Retinal pigment epithelial cell (primary cell): ENCODE measurements at places on chromosomes 7 and 10.

DNA sequence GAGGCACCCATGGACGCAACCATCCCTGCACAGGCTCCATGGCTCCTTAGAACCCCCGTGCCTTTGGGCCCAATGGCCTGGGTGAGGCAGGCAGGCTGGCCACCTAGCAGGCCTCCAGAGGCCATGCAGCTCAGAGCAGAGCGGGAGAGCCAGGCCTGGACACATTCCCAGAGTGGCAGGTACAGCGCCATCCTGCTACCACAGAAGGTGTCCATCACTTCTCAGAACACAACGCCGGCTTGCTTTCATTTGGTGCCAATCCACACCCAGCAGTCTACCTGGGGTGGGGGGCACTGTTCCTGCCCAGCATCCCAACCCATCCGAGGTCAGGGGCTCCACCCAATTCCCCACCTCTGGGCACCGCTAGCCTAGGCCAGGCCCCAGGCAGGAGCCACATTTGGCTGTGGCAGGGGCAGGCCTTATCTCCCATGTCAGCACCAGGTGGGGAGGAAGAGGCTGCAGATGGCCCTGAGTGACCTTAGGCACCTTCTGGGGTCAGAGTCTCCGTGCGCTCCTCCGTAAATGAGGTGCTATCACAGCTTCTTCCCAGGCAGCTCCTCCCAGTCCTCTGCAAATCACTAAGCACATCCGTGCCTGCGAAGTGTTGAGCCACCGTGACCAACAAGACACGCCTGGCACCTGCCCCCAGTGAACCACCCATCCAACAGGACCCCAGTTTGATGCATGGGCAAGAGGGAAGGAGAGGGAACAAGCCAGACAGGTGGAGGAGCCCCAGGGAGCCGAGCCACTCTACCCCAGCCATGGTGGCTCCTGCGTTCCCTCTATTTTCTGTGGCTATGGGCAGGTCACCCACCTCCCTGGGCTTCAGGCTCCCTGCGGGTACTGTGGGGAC is 14.2 kb downstream of the KCNH2 start:
- no peak for DNase-seq

- DNase-seq = peak; percentile 39
These were observed 213.7 kb downstream of the HTR7 start for GRCh38 chr10:90644165-90644564.

- DNase-seq = no peak
These were observed 88.5 kb downstream of the PPP1R17 start for GRCh38 chr7:31775556-31775955.

DNA sequence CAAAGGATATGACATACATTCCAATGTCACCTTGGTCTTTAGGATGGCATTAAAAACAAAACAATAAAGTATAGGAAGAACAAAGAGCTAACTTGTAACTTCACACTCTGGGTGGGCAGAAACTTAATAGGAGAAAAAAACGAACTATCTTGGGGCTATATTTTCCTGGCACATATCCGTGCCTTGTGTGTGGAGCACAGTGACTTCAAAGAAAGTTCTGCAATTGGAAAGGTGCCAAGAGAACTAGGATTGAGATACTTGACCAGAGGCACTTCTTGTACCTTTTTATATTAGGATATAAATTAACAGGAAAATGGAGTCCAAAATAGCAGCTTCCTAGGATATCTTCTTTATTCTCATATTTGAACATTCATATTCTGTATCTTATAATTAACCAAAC is 148.4 kb downstream of the SEMA3D start:
- DNase-seq = no peak

DNA sequence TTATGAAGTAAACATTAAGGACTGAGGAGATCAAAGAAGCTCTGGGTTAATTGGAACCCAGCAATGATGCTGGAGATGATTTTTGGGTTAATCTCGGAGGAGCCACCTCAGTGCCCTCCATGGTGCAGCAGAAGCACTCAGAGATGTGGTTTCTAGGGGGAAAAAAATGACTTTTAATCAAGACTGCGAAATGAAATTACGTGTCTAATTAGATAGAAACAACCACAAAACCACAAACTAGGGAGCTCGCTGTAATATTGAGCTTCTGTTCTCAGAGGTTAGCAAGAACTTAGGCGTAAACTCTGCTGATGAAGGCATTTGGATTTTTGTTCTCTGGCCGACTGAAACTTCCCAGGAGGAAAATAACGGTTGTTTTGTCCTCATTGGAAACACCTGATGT is 319.0 kb downstream of the GRID1 start:
- DNase-seq = no peak

DNA sequence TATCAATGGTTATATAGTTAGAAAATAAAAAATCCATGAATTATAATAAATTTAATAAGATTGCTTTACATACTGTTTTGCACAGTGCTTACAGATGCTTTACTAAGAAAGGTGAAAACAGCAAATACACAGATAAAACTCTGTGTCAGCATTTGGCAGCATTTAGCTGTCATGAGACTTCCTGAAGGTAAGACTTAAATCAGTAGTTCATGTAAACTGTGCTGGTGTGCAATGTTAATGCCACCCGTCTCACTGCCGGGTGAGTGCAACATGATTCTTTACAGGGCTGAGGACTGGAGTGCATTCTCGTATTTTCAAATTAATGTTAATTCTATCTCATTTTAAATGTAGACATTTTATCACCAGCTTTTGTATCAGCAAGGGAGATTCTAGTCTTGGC is 326.2 kb upstream of the POT1 start:
- no peak for DNase-seq

DNA sequence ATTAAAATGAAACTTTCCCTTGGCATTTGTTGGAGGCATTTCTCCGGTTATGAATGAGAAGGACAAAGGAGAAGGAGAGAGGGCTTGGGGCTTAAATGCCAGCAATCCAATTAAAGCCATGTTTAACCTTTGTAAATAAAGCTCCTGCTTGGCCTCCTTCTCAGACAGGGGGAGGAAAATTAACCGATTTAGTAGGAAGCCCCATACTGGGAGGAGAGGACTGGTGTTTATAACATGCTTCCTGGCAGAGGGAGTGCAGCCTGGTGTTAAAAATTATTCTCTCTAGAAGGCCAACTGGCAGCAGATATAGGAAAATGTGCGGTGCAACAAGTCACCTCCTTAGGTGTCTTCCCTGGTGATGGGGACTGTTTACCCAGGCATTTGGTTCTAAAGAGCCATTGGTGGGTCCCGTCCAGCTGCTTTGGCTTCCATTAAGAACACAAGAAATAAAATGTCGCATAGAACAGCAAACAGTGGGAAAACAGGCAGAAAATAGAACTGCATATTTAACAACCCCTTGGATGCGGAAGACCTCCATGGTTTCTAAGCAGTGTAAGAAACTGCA is 846.5 kb downstream of the TYW1 start:
- no peak for DNase-seq

DNA sequence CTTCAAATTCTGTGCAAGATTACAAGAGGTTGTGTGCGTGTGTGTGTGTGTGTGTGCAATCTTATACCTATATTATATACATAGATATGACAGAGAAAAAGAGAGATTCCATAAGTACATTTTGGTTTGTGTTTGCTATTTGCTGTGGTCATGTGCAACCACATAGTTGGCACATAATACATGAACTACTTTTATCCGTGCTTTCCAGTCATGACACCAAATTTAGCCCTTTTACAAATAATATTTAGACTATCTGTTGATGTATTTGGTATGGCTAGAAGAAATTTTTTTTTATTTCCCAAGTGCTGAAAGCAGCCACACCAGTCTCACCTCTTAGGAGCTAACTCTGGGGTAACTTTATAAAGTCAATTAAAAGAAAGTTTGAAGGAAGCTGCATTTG is 63.5 kb upstream of the EGFR start:
- no peak for DNase-seq

GRCh38 chr10:132303361-132304115 is 4.2 kb downstream of the STK32C start:
- no peak for DNase-seq

GRCh38 chr7:117479225-117480054 is at the start of gene CFTR:
CFTR (plus strand) TSS chr7:117480025; CDS start chr7:117480095, 70 bp downstream.
- DNase-seq = no peak

DNA sequence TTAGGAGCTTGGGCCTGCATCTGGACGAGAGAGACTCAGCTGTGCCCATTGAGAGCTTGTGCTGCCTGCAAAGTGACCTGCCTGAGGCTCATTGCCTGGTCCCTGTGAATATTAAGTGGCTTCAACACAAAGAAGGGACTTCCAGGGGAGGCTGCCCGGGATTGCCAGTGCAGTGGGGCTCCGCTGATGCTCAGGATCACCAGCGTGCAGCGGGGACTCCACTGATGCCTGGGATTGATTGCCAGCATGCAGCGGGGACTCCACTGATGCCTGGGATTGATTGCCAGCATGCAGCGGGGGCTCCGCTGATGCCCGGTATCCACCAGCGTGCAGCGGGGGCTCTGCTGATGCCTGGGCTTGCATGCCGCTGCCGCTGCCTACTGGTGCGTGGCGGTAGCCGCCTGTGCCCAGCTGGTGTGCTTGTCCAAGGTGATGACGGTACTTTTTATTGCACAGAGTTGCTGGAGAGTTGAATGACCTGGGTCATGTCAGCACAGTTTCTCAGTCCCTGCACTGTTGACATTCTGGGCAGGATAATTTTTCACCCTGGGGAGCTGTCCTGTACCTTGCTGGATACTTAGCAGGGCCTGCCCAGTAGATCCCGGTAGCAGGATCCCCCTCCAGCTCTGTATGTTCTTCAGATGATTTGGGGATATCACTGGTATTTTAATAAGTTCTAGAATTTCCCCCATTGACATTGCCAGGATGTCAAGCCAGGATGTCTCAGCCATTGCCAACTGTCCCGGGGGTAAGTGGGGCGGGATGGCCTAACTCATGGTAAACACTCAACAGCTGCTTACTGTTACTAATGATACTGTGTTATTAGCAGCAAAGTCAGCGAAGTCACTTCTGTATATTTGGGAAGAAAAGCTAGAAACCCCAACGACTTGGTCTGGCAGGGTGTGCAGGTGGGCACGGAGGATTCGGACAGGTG is 13.0 kb downstream of the DOCK1 start:
- no peak for DNase-seq

DNA sequence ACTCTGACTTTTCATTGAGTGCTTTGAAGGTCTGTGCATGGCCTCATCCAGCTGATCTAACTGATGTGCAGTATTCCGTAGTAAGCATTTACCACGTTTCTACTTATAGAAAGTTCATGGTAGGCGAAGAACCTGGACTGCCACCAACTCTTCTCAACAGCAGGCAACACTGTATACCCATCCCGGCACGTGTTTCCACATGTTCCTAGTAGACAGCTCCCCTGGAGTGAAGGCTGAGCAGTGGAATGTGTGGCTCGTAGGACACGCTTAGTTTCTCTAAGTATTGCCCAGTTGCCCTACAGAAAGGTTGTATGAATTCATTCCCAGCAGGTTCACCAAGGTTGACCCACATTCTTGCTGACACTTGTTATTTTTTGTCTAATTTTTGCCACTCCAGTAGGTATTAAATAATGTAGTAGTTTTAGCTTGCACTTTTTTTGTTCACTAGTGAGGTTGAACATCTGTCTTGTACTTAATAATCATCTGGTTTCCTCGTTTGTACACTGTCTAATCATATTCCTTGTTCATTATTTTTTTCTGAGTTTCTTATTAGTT is 15.2 kb downstream of the PROSER2 start:
- no peak for DNase-seq

GRCh38 chr10:127989481-127990012 is 82.6 kb downstream of the PTPRE start:
- peak; percentile 87 for DNase-seq

DNA sequence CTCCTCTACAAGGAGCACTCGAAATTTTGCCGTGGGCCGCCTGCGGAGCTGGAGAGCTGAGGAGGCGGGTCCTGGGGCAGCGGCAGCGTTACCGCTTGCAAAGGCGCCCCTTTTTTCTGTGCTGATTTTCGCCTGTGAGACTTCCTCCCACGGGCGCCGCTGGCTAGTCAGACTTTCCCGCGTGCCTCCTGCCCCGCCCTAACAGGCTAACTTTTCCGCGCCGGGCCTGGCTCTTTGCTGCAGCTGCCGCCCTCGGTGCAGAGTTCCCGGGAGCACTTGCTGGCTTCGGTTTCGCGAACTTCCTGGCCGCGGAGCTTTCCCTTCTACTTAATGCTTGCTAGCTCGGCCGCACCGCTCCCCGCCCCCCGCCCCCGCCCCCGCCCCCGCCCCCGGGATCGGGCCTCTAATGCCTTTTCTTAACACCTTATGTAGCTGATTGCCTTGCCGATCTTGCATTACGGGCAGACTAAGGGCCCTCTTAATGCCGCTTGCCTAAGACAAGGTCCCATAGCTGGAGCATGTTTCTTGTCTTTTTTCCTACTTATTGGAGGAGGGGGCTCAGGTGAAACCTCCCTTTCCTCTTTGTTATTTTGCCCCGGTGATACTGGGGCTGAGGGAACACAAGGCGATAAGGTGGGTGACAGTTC is 37.9 kb upstream of the RASGEF1A start:
- no peak for DNase-seq

- DNase-seq = no peak
These were observed 393 bp upstream of the DNAJC1 start for GRCh38 chr10:22003964-22004281.

DNA sequence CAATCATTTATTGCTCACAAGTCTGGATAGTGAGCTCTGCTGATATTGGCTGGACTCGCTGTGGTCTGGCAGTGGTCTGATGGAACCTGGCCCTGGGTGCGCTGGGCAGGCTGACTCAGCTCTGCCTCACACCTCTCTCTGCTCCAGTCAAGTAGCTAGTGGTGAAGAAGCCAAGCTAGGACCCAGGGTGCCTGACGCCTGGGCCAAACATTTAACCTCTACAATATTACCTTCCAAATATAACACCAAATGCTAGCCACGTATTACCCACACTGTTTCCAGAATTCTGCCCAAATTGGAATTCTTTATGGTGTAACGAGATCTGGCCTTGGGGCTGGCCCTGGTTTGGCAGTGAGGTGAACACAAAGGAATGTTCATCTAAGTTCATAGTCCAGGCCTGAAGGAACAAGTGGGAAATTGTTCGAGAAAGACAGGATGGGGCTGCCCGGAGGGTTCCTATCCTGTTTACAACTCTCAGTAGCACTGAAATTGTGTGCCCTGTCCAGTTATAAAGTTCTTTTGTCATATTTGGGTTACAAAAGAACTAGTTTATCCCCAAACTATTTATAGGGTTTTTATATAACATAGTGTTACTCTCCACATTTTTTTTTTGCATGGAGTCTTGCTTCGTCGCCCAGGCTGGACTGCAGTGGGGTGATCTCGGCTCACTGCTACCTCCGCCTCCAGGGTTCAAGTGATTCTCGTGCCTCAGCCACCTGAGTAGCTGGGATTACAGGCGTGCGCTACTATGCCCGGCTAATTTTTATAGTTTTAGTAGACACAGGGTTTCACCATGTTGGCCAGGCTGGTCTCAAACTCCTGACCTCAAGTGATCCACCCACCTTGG is 16.3 kb downstream of the OR2AE1 start:
- DNase-seq = no peak

GRCh38 chr7:50333221-50333651 is 28.7 kb downstream of the IKZF1 start:
- DNase-seq = no peak

GRCh38 chr7:105707967-105708762 is 126.9 kb upstream of the EFCAB10 start:
- DNase-seq = no peak

DNA sequence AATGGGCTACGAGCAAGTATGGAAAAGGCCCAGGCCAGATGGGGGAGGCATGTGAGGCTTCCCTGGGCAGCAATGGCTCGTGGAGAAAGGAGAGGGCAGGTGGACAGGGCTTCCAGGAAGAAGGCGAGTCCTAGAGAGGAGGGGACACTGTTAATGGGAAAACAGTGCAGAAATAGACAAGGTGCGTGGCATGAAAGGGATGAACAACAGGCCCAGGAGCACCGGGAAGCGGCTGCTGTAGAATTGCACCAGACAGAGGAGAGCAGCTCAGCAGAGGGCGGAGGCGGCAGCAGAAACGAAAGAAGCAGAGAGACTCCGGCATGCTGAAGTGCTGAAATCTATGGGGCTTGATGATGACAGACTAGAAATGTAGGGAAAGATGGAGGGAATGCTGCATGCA is 102.1 kb downstream of the PIP4K2A start:
- DNase-seq = no peak
